ENCODE measurements at places on chromosomes 6 and 20.

DNA sequence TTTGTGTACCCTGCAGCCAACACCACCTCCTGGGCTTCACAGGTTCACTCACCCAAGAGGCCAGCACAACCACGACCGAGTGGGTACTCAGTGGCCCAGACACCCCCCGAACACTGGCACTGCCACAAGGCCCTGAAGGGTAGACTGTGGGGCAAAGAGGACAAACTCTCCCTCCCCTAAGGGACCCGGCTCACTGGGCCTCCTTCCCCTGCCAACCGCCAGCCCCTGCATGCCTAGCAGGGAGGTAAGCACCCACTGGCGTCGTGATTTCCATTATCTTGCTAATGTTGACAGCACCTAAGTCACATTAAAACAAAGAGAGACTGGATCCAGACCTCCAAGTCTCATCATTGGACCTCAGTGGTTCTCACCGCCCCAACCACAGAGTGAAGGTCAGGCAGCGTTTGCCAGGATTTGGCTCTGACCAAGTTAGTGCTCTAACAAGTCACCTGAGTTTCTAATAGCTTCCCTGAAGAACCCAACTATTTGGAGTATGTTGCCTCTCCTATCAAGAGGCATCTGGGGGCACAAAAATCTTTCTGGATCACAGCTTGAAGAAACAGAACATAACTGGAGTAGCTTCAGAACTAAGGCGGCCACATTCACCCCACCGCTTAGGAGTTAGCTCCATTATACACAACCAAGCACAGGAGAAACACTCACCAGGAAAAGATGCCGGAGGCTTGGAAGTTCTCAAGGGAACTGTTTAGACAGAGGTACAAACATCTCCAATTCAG, 14.0 kb upstream of the APMAP start:
- no peak for DNase-seq

DNA sequence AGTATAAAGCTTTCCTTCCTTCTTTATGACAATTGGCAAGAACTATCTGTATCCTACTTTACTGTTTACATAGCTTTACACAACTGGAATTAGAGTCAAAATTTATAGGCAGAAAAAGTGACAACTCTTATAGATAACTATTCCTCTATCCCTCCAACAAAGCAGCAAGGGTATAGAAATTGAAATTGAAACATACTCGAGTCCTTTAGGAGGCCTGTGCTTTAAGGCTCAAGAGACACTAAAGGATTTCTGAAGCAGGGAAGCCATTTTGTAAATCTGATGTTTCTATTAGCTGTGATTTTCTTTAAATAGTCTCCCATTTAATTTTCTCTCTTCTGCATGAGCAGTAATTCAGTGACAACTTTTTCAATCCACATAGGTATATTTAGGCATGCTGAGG, 567.6 kb upstream of the MAN1A1 start:
- no peak for DNase-seq

GRCh38 chr6:5293692-5294091, 32.4 kb downstream of the FARS2 start:
- DNase-seq: no peak

DNA sequence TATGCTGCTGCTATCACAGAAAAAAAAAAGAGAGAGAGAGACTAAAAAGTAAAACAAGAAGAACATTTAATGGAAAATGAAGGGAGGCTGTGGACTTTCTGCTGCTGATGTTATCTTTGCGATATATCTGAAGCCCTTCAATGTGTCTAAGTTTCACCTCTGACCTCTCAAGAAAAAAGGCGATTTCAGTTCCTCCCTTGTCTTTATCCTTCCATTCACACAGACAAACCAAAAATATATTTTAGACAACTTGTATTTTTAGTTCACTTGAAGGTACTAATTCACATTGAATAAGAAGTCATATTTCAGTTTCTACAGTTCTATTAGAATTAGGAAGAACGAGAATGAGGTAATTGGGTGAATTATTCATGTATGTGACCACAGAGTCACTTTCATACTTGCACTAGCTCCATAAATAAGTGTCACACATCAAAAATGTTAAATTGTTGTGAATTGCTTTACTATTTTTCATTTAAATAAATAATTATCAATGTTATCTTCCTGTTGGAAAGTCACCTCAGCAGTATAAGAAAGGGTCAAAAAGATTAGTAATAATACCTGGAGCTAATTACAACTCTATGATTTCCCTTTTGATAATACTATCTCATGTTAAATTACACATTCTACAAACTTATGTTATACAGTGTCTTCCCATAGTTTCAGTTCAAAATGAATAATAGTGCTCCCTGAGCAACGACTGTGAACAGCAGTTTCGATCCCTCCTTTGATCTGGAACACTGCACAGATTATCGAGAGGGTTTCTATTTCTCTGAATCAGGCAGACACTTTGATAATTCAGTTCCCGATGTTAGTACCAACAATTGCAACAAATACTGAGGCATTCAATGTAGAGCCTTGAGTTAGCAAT, 85.2 kb upstream of the PLCB4 start:
- no peak for DNase-seq

Data from hindlimb muscle (tissue), 1 donor.